ENCODE measurements at places on chromosomes 5 and 9.

DNA sequence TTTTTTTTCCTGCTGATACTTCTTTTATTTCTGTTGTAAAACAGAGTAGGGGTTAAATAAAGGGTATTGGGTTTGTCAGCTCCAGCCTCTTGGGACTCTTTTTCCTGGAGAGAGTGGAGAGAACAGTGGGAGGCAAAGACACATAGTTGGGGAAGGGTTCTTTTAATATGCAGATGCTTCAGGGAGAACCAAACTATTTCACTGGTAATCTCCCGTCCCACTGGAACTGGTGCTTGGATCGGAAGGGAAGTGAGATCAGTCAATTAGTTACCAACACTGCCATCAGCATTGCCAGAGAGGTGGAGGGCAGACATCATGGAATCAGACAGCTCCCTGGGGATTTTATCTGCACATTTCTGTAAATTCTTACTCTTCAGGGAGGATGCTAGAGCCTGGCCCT lies 47.6 kb upstream of the ELOVL7 start:
- DNase-seq, result no peak

DNA sequence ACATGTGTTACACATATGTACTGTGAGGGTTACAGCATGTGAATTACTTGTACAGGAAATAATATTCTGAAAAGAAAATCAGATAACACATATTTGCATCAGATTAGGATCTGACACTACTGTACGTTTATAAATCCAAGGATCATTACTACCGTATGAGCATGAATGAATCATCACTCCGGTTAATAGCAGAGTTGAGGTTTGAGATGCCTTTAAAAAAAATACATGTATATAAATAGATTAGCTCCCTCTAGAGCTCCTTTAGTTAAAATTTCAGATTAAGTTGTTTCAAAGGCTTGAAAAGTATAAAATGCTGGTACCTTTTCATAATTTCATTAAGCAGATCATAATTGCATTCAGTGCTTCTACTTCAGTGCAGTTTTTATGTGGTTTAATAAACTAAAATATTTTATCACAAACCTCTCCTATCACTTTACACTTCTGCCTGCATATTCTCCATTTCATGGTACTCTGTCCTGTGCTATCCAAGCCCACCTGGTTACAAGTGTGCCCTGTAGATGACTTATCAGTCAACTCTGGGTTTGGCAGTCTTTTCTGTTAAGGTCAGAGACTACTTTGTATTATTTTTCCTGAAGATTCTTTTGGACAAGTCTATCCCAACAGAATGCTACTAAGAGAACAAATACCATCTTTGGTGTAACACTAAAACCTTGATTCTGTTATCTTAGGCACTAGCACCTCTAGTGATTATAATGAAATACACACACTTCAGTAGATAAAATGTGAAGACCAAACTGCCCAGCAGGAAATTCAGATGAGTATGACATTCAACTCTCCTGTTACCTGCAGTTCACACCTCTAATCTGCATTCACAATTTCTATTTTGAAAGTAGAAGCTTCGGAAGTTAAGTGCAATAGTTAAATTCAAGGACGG lies 48.0 kb upstream of the POU5F2 start:
- no peak for DNase-seq

DNA sequence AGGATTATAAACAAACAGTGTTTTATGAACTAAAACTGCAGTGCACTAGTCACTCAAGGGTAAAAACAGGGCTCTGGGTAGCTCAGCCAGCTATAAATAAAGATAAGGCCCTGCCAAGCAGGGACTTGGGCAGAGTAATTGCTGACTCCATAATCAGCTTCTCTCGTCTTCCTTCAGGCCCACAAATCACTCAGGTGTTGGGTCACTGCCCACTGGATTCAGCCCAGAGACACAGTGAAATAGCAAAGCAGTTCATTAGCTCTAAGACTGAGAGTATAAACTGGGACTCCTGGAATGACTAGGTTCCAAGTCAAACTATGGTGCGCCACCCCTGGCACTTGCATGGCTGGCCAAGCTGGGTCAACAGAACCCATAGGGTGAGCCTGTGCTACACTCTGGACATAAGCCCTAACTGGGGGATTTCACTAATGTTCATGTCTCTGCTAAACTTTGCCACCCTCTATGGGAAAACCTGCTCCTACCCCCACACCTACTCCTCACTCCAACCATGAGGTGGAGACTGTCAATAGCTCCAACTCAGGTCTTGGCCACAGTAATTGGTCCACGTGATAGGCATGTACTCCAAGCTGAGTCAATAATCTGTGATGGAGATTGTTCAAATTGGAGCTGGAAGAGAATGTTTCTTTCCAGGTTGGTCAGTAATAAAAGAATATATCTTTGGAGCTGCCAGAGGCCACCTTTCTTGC lies 158.5 kb downstream of the SLIT3 start:
- no peak for DNase-seq

- DNase-seq, result no peak
These were observed 174.4 kb downstream of the EBF1 start for GRCh38 chr5:158925314-158925713.

GRCh38 chr9:129209109-129209508 lies 31.0 kb upstream of the IER5L start:
- DNase-seq, result no peak

- no peak for DNase-seq
These were observed 9.5 kb upstream of the NKD2 start for GRCh38 chr5:999032-999501.

DNA sequence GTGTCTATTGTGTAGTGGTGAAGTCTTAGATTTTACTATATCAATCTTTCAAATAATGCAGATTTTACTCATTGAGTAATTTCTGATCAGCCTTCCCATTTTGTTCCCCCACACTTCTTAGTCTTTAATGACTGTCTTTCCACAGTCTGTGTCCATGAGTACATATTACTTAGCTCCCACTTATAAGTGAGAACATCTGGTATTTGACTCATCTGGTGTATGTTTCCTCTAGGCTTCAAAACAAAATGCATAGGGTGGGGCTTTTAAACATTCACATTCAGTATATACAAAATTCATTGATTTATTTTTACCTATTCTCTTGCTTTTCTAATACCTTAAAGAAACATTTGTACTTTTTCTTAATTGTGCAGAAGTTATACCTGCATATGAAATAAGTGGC lies 513.0 kb downstream of the MTRR start:
- DNase-seq, result no peak

All from endothelial cell (in vitro differentiated cells).